ENCODE measurements at places on chromosomes 12 and 14.

GRCh38 chr14:104863131-104863862 is 1.8 kb upstream of the CEP170B start:
- no peak for DNase-seq

- peak; percentile 65 for DNase-seq
Observed at GRCh38 chr12:121804417-121805111, 755 bp downstream of the SETD1B start.

DNA sequence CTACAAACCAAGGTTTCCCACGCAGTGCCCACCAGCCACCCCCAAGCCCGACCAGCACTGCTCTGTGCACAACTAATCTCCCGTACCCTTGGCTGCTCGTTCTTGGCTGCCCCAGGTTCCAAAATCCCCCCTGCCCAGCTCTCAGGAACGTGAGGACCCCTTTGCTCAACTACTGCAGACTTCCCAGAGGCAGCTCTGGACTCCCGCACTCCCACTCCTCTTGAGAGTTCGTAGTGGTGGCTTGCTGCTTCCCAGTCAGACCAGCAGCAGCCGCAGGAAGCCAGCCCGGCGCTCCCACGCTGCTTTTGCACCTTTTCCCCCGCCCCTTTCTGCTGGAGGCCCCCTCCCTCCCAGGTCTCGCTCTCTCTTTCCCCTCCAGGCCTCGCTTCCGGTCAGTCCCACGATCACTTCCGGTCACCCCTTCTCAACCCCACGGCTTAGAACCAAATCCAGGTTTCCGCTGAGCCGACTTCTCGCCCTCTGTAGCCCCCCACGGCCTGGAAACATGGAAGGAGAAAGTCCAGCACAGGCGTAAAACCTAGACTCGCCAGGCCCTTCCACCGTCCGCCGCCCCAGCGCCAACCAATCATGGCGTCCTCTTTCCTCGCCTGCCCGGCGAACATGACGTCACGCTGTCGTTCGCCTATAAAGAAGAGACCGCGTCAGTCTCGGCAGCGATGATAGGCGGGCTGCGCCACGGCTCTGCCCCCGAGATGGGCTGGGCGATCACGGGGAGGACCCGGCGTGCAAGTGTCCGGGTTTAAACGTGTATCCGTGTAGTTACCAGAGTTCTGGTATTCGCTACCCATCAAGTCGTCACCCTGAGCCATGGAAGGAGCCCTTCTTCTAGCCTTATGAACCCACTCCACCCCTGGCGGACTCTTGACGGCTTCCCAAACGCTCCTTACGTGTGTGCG is at the start of gene TFCP2:
TSS of gene TFCP2 (minus strand) at position 621 of the 917 bp plus-strand sequence. CDS start 713 bp downstream, outside the sequence.
- peak; percentile 98 for DNase-seq

DNA sequence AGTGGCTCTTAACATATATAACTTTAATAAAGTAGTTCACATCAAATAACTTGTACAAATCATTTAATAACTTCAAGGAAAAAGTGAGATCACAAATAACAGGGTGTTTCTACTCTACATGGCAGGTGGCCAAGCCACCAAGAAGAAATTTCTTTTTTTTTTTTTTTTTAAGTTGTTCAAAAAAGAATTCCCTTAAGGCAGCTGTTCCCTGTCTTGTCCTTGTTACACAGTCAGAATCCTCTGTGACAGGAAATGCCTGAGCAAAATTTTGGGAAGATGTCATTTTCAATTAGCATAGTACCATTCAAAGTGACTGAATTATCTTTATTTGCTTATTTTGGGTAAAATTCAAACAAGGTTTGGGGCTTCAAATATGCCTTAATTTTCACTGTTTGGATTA is 79.4 kb downstream of the LIN7A start:
- no peak for DNase-seq

DNA sequence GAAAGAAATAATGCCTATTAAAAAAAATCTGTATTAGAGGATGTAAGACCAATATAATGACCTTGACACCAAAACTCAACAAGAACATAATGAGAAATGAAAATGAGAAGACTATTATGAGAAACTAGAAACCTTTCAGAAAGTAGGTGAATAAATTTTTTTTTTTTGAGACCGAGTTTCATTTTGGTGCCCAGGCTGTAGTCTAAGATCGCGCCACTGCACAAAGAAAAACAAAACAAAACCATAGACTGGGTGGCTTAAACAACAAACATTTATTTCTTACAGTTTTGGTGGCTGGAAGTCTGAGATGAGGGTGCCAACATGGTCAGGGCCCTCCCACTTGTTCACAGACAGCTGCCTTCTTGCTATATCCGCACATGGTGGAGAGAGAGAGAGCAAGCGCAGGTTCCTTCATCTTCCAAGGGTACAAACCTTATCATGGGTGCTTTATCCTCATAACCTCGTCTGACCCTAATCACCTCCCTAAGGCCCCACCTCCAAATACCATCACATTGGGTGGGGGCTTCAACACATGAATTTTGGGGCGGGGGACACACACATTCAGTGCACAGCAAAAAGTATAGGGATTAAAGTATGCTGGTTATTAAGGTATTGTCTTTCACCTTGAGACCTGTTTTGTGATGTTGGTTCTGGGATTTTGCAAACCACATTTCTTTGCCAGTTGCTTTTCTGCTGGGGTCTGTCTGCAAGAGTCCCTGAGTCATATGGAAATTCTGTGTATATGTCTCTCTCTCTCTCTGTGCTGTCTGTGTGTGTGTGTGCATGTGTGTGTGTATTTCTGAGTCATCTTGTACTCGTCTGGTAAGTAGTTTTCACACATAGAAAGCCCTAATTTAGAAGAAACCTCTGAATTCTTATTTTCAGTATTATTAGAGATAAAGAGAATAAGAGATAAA is 26.2 kb downstream of the ZCRB1 start:
- peak; percentile 49 for DNase-seq

DNA sequence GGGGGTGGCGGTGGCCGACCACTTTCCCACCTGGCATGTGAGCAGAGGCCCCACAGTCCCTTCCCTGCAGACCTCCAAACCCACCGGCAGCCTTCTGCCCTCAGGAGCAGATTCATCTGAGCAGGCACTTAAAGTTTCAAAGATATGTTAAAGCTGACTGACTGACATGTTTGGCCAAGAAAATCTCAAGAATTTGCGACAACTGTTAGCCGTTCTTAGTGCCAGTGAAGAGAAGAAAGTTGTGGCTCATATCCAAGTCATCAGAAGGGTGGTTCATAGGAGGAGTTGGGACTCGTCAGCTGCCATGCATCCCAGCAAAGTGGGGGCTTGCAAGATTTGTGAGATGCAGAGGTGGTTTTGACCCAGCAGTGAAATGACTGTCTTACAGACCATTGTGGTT is 27.2 kb downstream of the ELK3 start:
- DNase-seq, result no peak

- peak; percentile 64 for DNase-seq
Observed at GRCh38 chr14:53953002-53953827, 3.4 kb downstream of the BMP4 start.

- no peak for DNase-seq
Observed at GRCh38 chr12:108642269-108642870, 8.7 kb upstream of the SELPLG start.

GRCh38 chr12:96274331-96274730 is 80.2 kb downstream of the ELK3 start:
- DNase-seq, result no peak

- DNase-seq, result peak; percentile 83
Observed at GRCh38 chr12:49776413-49776812, 35.1 kb downstream of the TMBIM6 start.

- DNase-seq, result peak; percentile 61
Observed at GRCh38 chr14:99026471-99026870, 245.5 kb downstream of the BCL11B start.

DNA sequence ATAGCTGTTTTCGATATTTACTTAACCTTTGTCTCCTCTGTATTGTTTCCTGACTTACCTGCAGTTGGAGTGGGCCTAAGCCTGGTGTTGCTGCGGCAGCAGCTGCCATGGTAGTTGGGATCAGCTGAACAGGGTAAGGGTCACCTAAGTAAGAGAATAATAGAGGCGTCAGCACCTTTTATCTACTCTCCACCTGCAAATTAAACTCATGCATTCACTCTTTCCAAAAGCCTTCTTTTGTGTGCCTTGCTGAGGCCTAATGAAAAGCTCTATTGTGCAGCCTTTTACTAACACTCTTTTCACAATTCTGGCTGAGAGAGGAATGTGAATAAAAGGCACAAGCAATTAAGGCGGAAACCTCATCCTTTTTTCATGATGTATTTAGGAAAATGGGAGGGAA is 308.7 kb downstream of the SOX5 start:
- no peak for DNase-seq

GRCh38 chr12:47778881-47779280 is 5.8 kb downstream of the SLC48A1 start:
- no peak for DNase-seq

GRCh38 chr12:93530358-93530757 is 42.1 kb upstream of the SOCS2 start:
- no peak for DNase-seq

DNA sequence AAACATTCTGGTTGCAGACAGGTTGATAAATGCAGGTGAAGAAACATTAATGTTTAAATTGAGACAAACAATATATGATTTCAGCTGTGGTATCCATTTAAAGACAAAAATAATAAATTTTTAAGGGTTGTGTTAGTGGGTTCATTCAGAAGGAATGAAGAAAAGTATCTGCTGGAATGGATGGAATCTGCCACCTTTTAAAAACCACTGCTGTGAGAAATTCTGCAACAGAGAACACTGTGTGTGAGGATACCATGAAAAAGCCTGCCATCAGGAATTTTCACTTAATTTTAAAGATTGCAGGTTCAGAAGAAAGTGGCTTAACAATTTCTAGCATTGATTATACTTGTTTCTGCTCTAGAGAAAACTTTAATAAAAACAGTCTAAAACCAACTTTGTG is 184.6 kb upstream of the SOX5 start:
- DNase-seq, result no peak

- DNase-seq, result peak; percentile 28
Observed at GRCh38 chr14:76546426-76547221, 170.7 kb downstream of the ESRRB start.

DNA sequence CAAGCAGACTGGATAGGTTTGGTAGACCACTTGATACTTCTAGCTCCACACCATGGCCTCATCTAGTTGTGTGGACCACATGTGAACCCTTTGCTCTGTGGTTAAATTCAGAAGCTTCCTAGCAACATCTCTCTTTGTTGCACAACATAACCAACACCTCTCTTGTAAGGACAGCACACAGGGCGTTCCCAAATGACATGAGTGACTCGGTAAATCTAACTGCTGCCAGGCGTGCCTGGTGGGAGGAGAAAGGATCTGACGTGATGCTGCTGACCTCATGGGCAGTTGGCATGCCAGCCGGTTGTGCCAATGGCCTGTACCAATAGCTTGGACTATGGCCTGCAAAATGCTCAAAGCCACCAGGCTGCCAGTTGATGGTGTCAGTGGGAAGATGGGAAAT is 93.8 kb downstream of the CPSF2 start:
- DNase-seq, result no peak

GRCh38 chr12:130286741-130287440 is 50.8 kb upstream of the PIWIL1 start:
- no peak for DNase-seq

DNA sequence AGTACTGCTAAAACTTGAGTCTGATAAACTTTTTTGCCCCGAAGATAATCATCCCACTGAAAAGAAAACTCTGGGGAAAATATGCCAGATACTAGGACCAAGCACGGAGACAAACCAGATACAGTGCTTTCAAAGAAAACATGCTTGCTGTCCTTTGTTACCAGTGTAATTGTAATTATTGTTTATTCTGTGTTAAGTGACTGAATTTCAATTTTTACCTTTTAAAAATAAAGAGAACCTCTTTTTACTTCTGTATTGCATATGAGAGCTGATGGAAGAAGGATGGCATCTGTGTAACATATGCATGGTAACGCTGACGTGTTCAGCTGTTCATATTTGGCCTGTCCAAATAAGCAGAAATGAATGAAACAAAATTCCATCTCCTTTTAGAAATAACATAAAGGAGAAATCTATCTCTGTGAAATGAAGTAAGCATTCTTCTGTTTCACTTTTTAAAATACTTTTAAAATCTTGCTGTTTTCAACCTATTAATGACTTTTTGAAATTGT is 22.5 kb downstream of the SLC35E3 start:
- no peak for DNase-seq

GRCh38 chr12:80411787-80412186 is 32.2 kb upstream of the PTPRQ start:
- no peak for DNase-seq

- no peak for DNase-seq
Observed at GRCh38 chr14:99315197-99315596, 43.2 kb upstream of the BCL11B start.

DNA sequence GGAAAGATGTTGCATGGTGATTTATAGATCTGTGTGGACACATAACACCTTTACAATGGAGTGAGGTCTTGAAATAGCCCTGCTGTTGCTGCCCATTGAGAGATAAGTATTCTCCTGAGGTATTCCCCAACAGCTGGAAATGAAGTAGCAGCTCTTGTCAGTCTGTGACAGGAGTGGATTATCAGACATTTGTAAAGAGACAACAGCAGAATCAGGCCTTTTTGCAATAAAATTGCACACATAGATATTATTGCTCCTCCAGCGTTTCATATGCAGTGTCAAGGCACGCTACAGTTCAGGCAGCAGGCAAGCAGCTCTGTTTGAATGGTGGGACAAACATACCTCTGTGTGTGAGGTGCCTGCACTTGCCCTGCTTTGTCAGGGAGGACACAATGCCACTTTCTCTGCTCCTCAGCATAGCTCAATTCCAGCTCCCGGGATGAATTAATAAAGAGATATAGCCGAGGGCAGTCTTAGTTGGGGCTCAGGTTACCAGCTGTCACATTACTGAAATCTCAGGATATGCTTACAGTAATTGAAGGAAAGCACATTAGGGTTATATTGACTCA is 49.4 kb downstream of the BICD1 start:
- no peak for DNase-seq

DNA sequence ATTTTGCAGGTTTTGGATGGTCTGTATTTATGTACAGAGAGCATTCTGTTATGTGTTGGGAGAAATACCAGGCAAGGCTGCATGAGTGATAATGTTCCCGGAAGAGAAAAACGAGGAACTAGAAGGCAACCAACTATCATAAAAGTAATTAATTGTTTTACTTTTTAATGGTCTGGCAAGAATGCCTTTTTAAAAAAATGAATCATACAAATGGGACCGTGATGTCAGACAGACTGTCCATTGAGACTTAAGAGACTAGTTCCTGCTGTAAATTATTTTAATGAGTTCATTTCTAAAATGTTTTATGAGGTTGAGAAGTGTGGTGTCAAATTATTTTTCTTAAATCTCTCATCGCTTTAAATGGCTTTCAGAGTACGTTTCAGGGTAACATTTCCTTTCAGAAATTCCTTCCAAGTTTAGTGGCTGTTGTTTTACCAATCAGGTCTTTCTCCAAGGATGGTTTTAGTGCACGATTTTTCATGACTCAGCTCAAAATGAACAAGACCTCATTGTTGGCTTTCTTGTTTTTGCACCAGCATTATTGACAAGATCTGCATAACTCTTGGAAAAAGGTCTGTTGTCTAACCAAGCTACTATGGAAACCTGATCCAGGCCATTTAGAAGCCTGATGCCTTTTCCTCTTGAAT is 86.1 kb upstream of the ARHGAP5 start:
- DNase-seq, result no peak

- DNase-seq, result no peak
Observed at GRCh38 chr12:100213016-100213891, 12.6 kb downstream of the ACTR6 start.

All from A549 (cell line).